Thymus (tissue), 14 donors: ENCODE measurements at places on chromosomes 5 and 9.
A peak's percentile ranks its signal among the peaks of the same experiment; 100 is the strongest.

DNA sequence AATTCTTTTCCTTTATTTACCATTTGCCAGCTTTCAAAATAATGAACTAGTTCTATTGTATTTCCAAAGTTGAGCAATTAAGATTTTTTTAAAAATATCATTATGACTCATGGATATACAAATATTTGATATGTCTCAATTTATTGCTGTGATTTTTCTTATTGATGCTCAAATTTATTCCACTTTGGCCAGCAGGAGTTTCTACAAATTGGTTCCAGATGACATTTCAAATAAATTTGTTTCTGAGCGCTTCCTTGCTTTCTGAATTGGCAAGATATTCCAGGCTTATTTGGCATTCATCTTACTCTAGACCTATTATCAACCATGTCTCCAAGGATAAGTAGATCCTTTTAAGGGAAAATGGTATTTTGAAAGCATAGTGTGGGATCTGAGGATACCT lies 58.5 kb upstream of the TJP2 start:
- no peak for DNase-seq

DNA sequence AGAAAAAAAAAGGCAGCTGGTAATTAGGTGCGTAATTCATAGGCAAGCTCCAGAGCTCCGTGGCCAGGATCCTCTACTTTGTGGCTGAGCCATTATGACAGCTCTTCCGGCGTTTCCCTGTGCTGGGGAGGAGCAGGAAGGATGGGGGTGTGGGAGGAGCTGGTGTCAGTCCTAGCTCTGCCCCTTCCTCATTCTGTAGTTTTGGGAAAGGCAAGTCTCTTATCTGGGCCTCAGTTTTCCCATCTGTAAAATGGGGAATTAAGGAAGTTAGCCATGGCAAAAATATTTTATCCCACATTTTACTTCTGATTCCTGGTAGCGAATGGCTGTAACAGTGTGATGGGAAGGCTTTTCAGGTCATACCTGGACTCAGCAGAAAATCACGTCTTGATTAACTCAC lies 81.1 kb downstream of the SEC61B start:
- no peak for DNase-seq

DNA sequence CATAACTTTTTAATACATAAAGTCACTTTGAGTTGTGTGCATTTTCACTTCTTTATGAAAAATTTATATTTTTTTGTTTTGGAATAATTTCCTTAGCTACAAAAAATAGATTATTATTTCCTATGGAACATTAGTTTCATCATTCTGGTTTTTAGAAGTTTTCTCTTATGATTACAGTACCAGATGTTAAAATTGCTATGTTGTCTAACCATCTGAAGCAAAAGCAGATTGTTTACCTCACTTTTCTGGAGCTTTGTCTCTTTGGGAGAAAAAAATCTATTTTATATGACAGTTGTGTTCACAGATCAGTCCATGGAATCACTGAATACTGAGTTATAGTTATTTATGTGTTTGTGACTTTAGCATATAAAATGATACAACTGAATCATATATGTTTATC lies 708.9 kb upstream of the RIOK2 start:
- no peak for DNase-seq

- no peak for DNase-seq
These were observed 32.6 kb upstream of the ANXA1 start for GRCh38 chr9:73118898-73119554.

DNA sequence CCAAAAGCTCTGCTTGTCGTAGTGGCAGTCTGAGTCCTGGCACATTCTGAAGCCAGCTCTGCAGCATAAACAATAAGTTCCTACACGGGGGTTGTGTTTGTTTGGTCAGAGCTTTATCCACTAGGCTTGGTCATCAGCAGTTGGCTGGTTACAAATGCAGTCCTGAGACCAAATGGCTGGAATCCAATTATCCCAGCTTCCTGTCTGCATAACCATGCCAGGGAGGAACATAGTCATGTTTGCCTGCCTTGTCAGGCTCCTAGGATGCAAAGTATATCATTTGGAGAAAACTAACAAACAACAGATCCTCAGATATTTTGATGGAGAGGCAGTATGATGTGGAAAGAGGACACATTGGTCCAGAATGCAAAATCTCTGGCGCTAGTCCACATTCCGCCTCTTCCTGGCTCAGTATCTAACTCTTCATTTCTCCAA lies 85.8 kb downstream of the FBXO38 start:
- DNase-seq = no peak

GRCh38 chr5:101260857-101261256 lies 357.8 kb upstream of the ST8SIA4 start:
- no peak for DNase-seq

DNA sequence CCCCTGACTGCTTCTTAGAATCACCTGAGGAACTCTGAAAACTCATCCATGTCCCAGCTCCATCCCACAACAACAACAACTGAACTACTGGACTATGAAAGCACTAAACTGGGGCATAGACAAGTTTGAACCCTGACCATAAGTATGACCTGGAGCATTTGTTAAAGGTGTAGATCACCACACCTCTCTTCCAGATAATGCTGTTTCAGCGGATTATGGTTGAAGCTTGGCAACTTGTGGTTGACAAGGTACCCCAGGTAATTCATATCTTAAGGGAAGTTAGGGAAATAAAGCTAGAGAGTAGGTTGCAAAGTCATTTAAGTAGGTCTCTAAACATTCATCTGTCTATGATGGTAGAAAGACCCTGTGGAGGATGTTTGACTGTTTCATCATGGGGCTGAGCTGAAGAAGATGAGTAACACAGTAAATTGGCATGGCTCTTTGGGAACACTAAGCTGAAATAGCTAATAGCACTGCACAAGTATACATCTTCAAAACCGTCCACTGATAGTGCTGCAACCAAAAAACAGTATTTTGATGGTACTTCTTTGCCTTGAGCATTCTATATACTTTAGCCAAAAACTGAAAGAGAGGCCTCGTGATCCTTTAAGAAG lies 80.2 kb downstream of the TMEM174 start:
- no peak for DNase-seq

GRCh38 chr9:36868586-36869282 lies 165.3 kb downstream of the PAX5 start:
- no peak for DNase-seq

GRCh38 chr9:121075251-121076036 lies 689 bp downstream of the CNTRL start:
- DNase-seq = peak; percentile 39
